Activated CD8-positive, alpha-beta memory T cell treated with anti-CD3 and anti-CD28 coated beads for 4 hours (primary cell): ENCODE measurements at places on chromosomes 2 and 18.

- no peak for DNase-seq
Measured at GRCh38 chr2:19746611-19747309, 155.0 kb downstream of the TTC32 start.

DNA sequence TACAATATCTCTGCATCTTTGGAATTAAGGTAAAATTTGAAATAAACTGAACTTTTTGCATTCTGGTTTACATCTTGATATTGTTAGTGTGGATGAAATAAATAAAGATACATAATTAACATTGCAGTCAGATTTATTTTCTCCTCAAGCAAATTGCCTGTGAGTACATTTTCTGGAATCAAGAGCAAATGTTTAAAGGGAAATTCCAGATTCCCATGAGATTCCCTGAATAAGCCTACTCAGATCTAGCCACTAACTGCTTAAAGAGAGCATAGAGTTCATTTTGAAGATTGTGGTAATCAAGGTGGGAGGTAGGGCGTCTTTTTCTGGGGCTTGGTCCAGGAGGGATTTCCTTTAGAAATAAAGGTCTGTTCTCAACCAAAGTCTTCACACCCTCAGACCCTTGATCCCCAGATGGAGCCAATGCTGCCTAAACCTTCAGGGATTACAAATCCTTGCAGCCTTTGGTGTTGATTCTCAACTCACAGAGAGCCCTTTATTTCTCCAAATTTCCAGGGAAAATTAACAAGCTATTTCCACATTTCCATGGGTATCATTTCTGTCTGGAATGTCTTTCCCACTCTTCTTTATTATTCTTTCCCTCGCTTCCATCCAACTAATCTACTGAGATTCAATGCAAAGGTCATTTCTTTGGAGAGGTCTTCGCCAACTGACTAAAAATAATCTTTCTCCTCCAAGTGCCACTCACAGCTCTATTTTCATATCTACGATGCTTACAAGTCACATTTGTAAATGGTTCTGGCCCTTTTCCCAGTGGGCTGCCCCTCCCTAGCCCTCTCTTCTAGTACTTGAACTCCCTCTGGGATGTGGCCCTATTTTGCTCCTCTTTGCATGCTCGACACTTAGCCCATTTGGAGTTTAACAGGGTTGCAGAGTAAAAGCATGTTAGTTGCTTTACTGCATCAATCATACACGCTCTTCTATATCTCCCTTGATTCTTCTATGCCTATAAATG, 79.8 kb upstream of the SPATS2L start:
- no peak for DNase-seq

DNA sequence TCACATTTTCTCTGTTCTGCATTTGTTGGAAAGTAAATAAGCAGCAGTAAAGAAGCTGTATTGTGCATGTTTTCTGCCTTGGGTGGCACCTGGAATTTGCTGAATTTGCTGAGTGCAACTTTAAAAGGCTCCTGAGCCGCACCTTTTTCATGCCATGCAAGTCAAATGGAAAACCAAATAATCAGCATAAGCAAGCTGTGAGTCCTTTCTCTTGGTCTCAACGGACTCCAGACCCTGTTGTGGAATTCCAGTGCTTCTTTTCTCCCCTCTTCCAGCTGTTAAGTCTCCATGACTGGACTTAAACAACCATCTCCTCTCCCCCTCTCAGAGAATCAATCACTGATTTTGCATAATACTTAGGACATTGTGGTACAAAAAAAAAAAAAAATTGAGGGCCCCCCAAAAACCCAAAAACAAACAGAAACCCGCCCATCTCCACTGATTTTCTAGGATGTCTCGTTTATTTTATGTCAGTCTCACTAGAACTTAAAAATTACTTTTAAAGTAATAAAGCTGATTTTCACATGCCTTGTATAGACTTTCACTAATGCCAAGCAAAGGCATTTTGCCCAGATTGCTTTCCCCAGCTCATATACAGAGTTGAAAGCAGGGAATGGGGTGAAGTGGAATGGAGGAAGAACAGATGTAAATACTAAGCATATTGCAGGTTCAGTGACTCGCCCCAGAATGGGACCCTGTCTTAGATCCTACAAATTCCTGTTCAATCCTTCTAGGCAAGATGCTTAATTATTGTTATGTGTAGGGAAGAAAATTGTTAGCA, 5.1 kb upstream of the CETN1 start:
- no peak for DNase-seq

GRCh38 chr18:36590621-36591580, 237.9 kb downstream of the TPGS2 start:
- no peak for DNase-seq

- DNase-seq: no peak
Measured at GRCh38 chr2:31253356-31254131, 19.6 kb downstream of the EHD3 start.

DNA sequence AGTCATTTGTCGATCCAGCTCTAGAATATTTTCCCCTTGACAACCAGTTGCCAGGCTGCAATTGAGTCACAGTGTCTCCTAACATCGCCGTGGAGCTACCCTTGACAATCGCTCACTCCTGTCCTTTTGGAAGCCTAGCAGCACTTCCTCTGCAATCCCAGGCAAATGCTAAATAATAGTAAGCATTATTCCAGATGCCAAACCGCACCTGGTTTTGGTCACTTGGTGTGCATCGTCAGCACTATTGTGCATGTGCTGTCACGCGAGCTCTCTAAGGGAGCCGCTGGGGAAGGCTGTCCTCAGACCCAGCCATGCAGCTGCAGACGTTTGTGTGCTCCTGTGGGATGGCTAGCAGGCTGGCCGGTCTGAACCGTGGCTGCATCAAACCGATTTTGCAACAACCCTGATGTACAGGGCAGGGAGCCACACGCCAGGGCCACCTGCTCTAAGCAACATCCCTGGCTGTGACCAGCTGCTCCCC, 549.5 kb upstream of the ID2 start:
- no peak for DNase-seq

DNA sequence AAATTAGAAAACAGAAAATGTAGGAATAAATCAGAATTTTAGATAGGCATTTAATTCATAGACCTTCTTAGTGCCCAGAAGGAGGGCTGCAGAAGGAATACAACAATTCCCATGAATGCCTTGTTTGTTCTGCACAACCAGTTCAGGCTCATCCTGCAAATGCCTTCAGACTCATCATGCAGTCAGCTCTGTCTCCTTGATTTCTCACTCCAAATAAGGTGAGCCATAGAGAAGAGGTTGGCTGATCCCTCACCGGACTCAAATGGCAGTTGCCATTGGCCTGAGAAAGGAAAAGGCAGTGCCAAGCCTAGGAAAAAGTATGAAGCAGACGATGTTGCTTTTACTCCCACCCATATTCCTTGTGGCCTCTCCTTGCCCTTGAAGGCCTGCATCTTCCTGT, 50.3 kb downstream of the DSC3 start:
- DNase-seq: no peak

DNA sequence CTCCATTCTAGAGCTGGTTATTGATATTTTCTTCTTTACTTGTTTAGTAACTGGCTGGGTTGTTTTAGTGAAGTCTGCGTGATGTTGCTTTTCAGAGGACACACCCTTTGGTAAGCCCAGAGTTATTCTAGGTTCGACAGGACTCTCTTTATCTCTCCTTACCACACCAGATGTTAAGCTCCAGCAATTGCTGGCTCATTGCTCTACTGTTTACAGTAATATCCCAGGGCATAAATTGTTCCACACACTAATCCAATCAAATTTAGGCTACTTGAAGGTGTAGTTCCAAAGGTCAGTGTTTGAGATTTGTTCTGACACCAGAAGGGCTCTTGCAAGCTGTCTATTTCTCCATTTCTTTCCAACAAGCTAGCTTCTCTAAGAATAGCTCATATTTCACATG, 506.6 kb downstream of the NR4A2 start:
- DNase-seq: no peak

- DNase-seq: no peak
Measured at GRCh38 chr2:44965684-44966083, 24.2 kb downstream of the SIX3 start.

DNA sequence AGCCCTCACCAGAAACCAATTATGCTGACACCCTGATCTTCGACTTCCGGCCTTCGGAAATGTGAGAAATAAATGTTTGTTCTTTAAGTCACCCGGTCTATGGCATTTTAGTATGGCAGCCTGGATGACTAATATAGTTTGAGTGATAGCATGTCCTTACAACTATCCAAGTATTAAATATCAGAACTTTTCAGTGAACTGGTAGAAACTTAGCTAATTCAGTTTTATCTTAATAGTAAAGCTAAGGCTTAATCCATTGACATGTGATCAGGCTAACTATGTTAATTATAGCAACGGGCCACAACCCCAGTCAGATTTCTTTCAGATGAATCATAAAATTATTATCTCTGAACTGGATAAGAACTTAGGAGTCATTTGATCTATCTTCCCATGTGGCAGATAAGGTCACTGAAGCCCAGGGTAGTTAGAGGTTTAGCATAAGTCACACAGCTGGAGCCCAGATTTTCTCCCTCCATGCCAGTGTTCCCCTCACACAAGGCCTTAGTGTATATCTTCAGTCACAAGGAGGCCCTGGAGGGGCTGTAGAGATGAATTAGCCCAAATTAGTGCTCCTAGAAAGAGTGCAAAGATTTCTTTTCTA, 40.7 kb upstream of the UPP2 start:
- DNase-seq: no peak

GRCh38 chr2:236169741-236170589, 1.8 kb upstream of the GBX2 start:
- no peak for DNase-seq

DNA sequence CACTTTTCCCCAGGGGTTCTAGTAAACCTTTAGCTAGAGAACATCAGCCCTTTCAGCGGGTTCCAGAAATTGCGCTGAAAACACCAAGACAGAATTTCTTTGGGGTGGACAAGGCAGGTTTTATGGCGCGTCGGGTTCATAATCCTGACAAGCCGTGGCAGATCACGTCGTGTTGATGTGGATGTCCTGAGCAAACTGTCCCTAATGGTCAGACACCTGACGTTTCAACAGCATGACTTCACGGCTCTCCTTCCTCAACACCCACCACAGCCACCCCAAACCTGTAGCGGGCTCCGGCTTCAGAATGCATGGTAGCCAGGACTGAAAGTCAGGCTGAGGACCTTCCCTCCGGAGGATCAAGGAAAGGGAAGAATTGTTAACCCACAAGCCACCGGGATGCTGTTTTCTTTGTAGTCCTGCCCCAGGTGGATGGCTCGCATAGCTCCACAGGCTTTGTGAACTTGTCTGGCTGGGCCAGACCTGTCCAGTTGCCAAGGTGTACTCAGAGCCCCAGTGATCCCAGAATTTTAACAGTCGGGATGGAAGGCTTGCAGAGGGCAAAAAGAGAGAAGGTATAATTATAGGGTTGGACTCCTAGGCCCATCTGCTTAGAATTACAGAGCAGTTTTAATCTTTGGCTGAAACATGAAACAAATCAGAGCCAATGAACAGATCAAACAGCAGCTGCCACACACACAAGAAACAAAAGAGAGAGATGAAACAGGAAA, 1.5 kb downstream of the APCDD1 start:
- DNase-seq: no peak

- DNase-seq: no peak
Measured at GRCh38 chr2:215554689-215555498, 119.0 kb upstream of the FN1 start.

DNA sequence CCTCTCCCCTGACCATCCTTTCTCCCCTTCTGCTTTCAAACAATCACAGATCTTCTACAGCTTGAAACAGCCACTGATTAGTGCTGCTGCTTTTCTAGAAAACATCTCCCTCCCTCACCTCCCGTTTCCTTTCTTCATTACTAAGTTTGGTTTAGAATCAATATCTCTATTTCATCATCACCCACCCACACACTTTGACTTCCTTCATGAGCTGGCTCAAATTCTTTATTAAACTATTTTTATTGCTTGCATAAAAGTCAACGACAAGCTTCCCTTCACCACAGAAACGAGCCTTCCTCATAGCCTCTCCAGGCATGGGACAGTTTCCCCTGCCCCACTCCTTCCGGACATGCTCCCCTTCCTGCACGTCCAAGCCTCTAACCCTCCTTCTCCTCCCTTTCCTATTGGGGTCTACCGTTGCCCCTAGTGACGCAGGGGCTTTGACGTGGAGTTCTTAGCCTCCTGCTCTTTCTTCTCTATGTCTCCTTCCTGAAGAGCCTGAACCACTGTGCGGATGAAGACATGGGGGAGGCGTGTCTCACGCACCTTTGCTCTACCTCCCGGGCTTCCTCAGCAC, 172.0 kb downstream of the AFF3 start:
- DNase-seq: no peak

DNA sequence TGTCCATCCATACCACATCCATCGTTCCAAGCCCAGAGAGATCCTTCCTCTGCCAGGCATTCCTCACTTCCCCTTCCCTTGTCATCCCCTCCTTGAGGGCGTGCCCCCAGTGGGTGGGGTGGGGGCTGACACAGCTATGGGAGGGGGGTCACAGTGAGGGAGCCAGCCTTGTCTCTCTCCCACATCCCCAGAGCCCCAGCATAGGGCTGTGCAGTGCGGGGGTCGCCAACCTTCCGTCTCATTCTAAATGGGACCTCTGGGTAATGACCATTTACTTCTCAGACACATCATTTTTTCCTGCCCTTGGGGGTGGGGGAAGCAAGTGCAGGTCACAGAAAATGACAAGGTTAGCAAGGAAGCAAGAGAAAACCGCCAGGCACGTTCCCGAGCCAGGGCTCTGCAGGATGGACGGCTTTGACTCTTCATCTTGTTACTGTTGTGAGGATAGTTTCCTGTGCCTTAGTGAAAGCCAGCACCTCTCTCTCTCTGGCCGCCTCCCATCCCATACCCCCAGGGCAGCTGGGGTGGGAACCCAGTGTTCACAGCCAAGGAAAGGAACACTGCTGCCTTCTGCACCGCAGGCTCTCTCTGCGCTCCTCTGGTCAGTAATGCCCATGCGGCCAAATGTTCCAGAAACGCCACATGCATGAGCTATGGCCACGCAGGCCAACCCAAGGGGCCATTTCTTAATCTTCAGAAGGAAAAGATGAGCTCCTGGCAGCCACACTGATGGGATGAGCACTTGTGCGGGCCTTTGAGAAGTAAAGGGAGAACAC, 22.7 kb upstream of the OTOS start:
- DNase-seq: no peak

DNA sequence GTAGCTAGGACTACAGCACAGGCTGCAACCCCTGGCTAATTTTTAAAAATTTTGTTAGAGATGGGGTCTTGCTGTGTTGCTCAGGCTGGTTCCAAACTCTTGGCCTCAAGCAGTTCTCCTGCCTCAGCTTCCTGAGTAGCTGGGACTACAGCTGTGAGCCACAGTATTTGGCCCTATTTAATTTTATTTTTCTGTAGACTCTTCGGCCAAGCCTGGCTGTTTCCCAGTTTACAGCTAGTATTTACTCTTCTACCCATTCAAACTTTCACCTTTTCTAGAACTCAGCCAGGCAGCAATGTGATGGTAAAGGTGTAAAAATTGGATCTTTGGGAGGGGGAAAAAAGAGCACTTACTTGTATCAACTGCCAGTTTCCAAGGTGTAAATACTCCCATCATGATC, 35.3 kb downstream of the SH3RF3 start:
- DNase-seq: no peak

DNA sequence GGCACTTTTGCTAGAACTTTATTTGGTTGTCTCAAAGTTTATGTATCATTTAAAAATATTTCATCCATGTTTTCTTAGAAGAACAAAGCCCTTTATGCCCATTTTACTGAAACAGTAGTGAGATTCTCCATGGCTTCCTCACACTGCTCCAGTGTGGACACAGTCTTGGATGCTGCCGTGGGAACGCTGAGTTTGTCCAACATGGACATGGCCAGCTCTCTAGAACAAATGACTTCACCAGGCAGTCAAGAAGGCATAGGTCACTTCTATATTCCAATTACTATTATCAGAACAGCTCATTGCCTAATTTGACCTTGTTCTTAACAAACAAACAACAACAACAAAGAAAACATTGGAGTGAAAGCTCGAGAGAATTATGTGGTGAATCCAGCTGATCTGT, 414.1 kb upstream of the ID2 start:
- DNase-seq: no peak

GRCh38 chr18:61308795-61309393, 24.3 kb upstream of the CDH20 start:
- DNase-seq: no peak
